CD14-positive monocyte (primary cell): ENCODE measurements at places on chromosomes 4 and X. TPM values are rescaled to one million over a fixed set of nuclear protein-coding genes. Genes with fewer than 3 reads are reported as not detected.

Gene COL25A1
- polyA plus RNA-seq, result not detected

Gene AKAP4
- not detected for polyA plus RNA-seq

Gene TRIM61
- not detected for polyA plus RNA-seq

Gene GPM6B
- polyA plus RNA-seq, result not detected in 2 replicates

DNA sequence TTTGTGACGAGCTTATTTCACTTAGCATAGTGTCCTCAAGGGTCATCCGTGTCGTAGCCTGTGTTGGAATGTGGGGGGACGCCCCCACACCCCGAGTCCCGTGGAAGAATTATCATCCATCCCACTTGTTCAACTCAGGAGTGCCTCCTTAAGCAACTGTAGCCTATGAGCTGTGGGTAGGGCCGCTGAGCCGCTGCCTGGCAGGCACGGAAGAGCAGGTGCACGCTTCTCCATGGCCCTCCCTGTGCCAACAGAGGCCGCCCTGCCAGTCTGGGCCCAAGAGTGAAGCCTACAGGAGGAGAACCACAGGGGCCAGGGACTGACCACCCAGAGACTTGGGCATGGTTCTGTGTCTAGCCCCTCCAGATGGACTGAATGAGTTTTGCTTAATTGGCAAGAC, 2.3 kb upstream of the RGS12 start:
- DNase-seq, result no peak

DNA sequence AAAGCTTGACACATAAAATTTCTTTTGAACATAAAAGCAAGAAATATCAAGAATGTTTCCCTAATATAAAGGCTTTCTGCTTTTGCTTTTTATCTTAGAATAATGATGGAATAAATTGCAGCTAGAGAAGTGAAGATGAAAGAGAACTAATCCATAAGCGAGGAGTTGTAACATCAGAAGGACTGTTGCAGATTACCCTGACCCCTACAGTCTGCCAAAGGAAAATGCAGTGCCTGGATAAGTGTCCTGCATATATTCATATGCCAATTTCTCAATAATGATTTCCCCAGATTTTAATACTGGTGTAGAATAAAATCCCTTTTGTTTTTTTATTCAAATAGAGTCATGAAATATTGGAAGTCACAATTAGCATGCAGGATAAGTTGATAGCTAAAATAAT, 115.9 kb downstream of the MAGEC2 start:
- no peak for DNase-seq

DNA sequence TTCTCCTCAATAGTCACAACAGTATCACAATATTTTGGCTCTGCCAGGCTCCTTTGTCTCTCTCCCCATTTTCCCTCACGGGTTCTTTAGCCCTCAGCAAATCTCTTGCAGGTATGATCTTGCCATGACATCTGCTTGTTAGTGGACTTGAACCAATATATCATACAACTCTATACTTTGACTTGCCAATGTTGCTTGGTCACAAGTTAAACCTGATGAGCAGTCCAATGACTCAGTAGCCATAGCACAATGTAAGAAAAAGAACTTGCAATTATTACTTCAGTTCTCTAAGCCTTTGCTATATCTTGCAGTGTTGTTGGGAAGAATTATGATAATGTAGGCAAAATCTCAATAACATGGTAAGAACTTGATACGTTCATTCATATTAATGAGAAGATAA, 174.6 kb upstream of the NRK start:
- DNase-seq, result no peak

- no peak for DNase-seq
These were observed 22.9 kb downstream of the PAGE2 start for GRCh38 chrX:55111578-55112254.

DNA sequence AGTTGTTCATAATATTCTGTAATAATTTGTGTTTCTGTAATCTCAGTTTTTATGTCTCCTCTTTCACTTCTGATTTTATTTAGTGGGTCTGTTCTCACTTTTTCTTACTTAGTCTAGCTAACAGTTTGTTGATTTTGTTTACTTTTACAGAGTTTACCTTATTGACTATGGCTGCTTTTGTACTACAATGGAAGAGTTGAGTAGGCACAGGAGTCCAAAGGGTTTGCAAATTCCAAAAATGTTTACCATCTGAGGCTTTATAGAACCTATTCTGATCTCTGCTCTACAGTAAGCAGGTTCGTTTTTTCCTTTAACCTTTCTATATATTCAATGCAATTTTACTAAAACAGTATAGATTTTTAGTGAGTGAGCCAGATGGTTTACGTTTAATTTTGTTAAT, 55.1 kb downstream of the UGT2B17 start:
- DNase-seq, result no peak

- no peak for DNase-seq
These were observed 37.9 kb upstream of the TENM3 start for GRCh38 chr4:182205306-182205705.

Gene SHISA3
- polyA plus RNA-seq, result not detected

Gene PDE6B
- polyA plus RNA-seq, result 4.6 and 6.8 TPM in 2 replicates

- DNase-seq, result no peak
These were observed 43.0 kb downstream of the AMELX start for GRCh38 chrX:11336201-11336600.

Gene NAA11
- not detected for polyA plus RNA-seq

- no peak for DNase-seq
These were observed 116.2 kb downstream of the AFAP1 start for GRCh38 chr4:7823416-7823824.

DNA sequence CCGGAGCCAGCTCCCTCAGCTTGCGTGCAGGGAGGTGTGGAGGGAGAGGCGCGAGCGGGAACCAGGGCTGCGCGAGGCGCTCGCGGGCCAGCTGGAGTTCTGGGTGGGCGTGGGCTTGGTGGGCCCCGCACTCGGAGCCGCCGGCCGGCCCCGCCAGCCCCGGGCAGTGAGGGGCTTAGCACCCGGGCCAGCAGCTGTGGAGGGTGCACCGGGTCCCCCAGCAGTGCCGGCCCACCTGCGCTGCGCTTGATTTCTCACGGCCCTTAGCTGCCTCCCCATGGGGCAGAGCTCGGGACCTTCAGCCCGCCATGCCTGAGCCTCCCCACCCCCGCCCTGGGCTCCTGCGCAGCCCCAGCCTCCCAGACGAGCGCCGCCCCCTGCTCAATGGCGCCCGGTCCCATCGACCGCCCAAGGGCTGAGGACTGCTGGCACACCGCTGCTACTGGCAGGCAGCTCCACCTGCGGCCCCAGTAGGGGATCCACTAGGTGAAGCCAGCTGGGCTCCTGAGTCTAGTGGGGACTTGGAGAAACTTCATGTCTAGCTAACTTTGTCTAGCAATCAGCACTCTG, 37.8 kb upstream of the SMARCAD1 start:
- DNase-seq, result no peak

GRCh38 chr4:75016472-75016871, 83.6 kb downstream of the PARM1 start:
- no peak for DNase-seq

GRCh38 chrX:1086444-1087409, 125.7 kb downstream of the CRLF2 start:
- no peak for DNase-seq

- DNase-seq, result no peak
These were observed 2.5 kb downstream of the HERC6 start for GRCh38 chr4:88381123-88381522.

Gene MSANTD1
- not detected for polyA plus RNA-seq

Gene KLF8
- polyA plus RNA-seq, result 0.34 TPM

DNA sequence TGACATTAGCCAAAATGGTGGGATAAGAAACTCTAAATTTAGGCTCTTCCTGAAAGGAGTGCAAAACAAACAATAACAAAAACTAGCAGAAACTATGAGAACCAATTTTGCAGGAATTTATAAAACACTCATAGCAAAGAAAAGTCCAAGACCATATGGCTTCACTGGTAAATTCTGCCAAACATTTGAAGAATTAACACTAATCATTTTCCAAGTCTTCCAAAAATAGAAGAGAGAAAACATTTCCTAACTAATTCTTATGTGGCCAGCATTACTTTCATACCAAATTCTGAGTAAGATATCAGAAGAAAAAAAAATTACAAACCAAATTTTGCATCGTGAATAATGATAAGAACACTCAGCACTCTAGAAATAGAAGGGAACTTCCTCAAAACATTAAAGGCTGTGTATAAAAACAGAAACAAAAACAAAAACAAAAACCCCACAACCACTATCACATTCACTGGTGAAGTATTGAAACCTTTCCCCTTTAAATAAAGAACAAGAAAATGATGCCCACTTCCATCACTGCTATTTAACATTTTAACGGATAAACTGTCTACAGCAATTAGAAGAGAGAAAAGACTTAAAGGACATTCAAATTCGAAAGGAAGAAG, 524.3 kb upstream of the GALNTL6 start:
- no peak for DNase-seq

Gene FTHL17
- not detected in 2 replicates for polyA plus RNA-seq

DNA sequence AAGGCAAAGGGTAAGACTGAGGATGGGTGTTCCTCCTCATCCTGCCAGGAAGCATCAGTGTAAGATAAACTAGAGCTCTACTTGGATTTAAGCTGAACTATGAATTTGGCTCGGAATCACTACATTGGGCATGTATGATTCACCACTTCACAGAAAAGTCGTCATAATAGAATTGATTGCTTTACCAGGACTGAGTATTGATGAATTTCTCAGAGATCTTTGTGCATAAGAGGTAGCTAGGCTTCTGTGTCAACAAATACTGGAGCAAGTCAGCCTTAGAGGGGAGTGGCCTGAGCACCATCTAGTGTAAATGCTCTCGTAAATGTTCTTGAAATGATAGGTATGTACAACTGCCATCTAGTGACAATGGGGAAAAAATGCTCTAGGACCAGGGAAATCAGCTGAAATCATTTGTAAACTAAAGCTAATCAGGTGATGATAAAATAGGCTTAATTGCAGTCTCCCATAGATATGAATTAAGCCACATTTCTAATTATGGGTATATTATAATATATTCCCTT, 309.5 kb upstream of the FMR1 start:
- no peak for DNase-seq

- DNase-seq, result no peak
These were observed 183.7 kb downstream of the SPATA18 start for GRCh38 chr4:52234561-52235440.

DNA sequence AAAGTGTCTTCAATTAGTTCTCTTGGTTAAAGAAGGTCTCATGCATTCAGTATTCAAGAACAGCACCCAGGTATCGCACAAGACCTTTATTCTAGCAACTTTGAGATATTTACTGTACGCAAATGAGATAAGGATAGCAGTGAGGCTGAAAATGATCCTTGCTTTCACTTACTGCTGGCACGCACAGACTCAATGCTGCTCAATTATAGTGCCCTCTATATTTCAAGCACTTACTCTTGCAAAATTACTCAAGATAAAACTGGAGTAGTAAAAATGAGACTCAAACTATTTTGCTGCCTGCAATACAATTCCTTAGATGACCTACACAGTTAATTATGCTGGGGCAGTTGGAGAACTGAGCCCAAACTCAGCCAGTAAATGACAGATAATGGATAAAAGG, 60.9 kb downstream of the ADGRA3 start:
- no peak for DNase-seq

Gene SLC7A11
- polyA plus RNA-seq, result 0.02 TPM

DNA sequence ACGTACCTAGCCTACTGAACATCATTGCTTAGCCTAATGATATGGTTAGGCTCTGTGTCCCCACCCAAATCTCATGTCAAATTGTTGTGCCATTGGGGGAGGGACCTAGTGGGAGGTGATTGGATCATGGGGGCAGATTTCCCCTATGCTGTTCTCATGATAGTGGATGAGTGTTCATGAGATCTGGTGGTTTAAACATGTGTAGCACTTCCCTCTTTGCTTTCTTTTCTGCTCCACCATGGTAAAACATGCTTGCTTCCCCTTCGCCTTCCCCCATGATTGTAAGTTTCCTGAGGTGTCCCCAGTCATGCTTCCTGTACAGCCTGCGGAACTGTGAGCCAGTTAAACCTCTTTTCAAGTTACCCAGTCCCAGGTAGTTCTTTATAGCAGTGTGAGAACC, 102.6 kb downstream of the RAPGEF2 start:
- no peak for DNase-seq

DNA sequence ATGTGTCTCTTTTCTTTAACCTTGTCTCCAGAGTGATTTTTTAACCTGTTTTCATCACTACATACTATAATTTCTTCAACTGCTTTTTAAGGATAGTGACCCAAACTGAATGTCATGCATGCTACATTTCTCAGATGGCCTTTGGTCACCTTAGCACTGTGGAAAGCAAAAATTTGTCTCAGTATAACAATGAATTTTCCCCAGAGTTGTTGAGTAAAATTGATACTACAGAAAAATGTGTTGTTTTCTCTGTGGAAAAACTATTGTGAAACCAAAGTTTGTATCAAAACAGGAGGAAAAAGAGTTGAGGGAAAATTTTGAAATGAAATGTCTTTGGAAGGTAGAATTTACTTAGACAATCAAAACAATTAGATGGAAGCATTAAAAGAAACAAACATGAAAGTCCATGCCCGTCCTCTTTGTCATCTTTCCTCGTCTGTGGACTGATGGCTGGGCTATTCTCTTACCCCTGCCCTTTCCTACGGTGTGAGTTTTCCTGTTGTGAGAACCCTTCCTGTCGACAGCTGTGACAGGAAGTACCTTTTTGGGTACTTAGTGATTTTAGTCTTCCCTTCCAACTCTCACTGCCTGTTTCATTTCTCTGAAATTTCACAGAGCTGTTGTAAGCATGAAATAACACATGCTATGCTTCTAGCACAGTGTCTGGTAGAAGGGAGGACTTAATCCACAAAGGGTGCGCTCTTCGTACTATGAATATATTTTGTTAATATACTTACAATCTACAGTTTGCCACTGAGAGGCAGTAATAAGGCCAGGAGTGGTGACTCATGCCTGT, 50.8 kb downstream of the LRP2BP start:
- DNase-seq, result no peak

DNA sequence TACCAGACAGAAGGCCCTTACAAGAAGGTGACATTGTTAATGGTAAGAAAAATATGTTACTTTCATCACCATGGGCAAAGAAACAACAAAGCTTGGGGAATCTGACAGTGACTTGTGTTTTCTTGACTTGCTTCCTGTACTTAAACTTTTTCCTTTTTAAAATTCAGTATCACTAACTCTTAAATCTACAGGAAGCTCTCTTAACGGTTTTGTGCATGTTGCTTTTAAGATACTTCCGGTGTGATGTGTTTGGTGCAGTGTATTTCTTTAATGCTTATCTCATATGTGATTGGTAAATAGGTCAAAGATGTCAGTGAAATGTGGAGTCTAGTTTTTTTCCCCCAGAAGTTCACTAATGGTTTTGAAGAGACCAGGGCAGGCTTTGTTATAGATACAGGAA, 45.2 kb downstream of the ADH5 start:
- DNase-seq, result no peak

DNA sequence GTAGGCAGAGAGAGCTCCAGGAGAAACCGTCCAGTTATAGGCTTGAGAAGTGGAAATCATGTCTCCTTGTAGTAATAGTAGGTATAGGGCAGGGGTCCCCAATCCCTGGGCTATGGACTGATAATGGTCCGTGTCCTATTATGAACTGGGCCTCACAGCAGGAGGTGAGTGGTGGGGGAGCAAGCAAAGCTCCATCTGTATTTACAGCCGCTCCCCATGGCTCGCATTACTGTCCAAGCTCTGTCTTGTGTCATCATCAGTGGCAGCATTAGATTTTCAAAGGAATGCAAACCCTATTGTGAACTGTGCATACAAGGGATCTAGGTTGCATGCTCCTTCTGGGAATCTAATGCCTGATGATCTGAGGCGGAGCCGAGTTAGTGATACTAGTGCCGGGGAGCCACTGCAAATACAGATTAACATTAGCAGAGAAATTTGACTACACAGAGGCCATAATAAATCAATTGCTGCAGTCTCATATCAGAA, 67.6 kb downstream of the MRPL1 start:
- DNase-seq, result no peak

Gene ARSD
- 19.7 TPM for polyA plus RNA-seq

Gene PRR32
- not detected for polyA plus RNA-seq
